ENCODE measurements at places on chromosomes 6 and 20.

DNA sequence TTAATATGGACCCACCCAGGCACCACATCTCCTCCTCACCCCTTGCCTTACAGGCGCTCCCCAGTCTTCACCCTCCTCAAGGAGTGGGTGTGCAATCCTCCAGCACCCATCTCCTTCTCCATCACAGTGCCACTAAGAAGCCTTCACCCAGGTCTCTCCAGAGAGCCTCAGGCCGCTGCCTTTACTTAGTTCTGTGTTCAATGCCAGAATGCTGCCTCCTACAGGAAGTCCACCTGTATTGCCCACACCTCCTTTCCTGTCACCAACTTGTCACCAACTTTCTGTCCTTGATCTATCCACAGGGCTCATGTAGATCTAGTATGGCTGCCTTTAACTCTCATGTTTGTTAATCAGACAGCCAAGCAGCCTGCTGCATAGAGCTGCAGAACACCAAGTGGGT, 586 bp upstream of the LST1 start:
- DNase-seq = no peak

GRCh38 chr20:9889270-9889981, 50.5 kb upstream of the PAK5 start:
- DNase-seq = no peak

DNA sequence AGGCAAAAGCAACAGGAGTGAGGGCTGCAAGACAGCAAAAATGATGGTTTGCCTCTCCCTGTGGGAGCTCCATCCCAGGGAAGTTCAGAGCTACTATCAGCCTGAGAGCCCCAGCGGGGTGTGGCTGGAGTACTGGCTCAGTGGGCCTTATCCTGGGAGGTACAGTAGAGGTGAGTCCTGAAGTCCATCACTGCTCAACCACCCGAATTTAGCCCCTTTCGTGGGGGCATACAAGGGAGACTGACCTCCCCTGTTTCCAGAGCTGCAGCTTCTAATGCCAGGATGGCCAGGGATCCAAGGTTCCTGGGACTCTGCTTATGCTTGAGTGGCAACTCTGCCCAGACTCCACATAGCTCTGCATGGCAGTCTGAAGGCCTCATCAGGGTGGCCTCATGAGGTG, 617.8 kb downstream of the MMUT start:
- no peak for DNase-seq

GRCh38 chr20:23050847-23051627, 1.6 kb upstream of the THBD start:
- no peak for DNase-seq

- DNase-seq = no peak
These were observed 305.4 kb downstream of the TAF4 start for GRCh38 chr20:61760321-61760720.

DNA sequence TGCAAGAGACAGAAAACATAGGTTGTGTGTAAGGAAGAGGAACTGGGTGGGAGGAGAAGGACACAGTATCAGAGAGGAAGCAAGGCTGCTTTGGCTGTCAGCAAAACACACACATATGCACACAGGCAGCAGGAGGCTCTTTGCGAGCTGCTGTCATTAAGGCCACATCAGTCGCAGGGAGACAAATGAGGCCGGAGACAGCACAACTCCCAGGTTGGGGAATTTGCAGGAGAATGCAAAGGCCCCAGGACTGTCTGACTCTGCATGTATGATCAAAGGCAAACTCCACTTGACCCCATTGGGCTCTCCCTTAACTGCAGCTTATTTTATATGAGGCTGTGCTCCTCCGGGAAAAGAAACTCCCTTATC, 35.3 kb downstream of the METTL24 start:
- DNase-seq = no peak

GRCh38 chr6:138647006-138647405, 126.6 kb upstream of the CCDC28A start:
- no peak for DNase-seq

DNA sequence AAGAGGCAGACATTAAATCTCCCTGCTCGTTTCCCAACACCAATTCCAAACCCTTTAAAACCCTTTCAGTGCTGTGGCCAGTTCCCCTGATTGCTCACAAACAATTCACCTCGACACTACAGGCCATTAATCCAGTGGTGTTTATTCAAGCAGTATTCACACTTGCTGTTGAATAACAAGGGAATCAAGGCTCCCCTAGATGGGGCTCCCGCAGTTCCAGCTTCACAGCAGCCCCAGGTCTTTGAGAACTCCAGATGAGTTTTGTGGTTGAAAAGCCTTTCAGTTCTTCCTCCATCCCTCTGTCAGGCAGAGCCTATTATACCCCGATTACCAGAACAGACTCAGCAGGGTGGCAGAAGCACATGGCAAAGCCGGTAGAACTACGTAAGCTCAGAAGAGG, 36.2 kb downstream of the JAG1 start:
- DNase-seq = no peak

DNA sequence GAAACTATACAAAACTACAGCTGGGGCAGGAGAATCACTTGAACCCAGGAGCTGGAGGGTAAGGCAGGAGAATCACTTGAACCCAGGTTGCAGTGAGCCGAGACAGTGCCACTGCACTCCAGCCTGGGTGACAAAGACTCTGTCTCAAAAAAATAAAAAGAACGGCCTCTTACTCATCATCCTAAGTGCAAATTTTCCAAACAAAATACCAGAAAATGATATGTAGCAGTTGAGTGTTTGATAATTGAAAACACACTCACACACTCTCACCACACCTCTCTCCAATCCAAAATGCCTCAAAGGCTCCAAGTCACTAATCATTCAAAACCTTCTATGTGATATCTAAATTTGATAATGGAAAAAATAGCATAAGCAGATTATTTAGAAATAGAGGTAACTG, 198.6 kb upstream of the SHLD1 start:
- no peak for DNase-seq

DNA sequence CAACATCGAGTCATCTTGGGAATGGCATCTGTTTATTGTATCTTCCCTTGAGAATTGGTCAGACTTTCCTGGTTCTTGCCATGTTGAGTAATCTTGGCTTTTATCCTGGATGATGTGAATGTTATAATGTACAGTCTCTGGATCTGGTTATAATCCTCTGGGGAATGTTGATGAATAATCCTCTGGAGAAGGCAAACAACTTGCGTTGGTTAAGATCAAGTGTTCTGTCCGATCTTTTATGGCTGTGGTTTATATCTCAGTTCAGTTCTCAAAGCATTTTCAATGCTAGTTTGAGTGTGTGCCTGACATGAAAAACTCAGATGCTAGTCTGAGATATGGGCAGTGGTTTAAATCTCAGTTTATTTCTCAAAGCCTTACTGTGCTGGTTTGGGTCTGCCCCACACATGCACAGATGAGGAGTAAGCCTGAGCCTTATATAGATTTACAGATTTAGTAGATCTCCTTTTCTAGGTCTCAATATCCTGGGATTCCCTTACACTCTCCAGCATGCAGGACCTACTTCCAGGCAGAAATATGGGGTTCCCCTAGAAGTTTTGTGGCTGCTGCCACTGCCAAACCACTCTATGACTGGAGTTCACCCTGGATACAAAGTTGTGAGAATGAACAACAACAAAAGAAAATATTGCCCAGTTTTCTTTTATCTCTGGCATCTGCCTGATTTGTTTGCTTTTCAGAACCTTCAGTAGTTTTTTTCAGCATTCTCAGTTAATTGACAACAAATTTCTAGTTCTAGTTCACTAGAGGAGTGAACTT, 191.8 kb upstream of the MAN1A1 start:
- DNase-seq = no peak

DNA sequence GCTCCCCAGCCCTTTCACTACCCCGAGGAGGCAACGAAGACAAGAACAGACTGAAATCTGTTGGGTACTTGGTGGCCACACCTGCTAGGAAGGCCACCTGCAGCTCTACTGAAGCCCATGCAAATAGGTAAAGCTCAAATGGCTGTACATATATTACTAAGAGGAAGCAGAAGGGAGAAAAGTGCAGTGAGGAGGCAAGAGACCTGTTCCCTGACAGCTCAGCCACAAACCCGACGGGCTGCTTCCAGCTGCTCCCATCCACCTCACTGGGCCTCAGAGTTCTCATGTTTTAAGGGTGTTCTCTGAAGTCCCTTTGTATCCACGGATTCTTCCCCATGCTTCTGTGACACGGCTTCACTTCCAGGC, 24.6 kb downstream of the TRAM2 start:
- no peak for DNase-seq

DNA sequence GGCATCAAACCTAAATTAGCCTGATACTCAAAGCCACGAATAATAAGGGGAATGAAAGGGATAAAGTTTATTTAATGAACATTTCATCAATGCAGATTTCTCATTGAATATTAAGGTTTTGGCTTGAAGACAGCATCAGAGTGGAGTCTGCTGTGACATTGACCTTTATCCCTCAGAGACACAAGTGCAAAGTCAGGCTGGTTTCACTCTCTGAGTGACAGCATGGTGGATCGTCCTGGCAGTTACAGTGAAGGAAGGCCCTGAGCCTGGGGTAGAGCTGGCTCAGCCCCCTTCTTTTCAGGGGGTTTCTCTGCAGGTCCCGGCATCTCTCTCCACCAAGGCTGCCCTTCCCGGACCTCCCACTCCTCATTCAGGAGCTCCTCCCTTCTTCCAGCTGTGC, 503.1 kb downstream of the PREX1 start:
- DNase-seq = no peak
